A549 treated with RU486 at 1 μM for 4 hours (cell line): ENCODE measurements at places on chromosomes 12 and 14. TPM values are rescaled to one million over a fixed set of nuclear protein-coding genes. Genes with fewer than 3 reads are reported as not detected.

ANG gene
- total RNA-seq = 8.3 to 12.0 TPM (median 11.4 TPM) in 5 replicates

GARIN6 gene
- not detected in 5 replicates for total RNA-seq

TROAP gene
- 83.7 to 108 TPM (median 90.5 TPM) in 5 replicates for total RNA-seq

CIDEB gene
- total RNA-seq = 0.15 to 1.00 TPM (median 0.20 TPM) in 5 replicates

MMP19 gene
- 0.13 to 4.5 TPM (median 0.17 TPM) in 5 replicates for total RNA-seq

NEUROD4 gene
- total RNA-seq = not detected in 5 replicates
